CD14-positive monocyte (primary cell): ENCODE measurements at places on chromosomes 11 and 22.

GRCh38 chr22:19962909-19963806 lies 21.5 kb upstream of the TXNRD2 start:
- DNase-seq: no peak

GRCh38 chr11:11081288-11081687 lies 223.4 kb upstream of the ZBED5 start:
- no peak for DNase-seq

- DNase-seq: peak; percentile 69
Observed at GRCh38 chr11:62443390-62444235, 24.8 kb downstream of the SCGB1A1 start.

- DNase-seq: no peak
Observed at GRCh38 chr22:31935961-31936635, 8.2 kb upstream of the YWHAH start.

DNA sequence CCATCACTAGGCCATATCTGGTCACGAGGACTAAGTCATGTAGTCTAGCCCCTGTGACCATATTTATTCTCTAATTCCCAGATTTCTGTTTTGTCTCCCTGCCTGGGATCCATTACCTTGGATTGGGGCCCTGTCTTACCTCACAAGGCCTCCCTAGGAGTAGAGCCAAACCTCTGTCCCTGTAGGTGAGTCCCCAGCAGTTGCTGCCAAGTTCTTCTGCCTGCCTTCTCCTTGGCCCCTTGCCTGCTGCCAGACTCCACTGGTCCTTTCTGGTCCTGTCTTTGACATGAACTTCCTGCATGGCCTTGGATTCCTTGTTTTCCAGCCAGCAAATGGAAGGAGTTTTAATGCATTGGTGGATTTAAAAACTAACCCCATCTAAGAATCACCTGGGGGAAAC lies 35.6 kb upstream of the CADM1 start:
- no peak for DNase-seq

DNA sequence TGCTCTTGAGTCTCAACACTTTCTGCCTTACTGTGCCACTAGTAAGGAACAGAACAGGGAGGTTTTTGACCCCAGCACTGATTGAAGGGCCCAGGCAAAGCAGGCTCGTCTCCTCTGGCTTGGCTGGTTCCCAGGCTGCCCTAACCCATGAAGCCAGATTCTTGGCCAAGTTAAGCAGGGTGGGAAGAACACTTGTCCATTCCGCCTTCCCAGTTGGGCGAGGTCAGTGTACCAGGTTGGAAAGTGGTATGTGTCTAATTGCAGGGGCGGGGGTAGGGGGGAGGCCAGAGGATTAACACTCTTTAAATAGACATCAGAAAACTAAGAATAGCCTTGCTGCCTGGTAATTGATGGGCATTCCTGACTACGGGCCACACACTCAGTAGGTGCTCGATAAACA lies 14.4 kb downstream of the TIMP3 start:
- no peak for DNase-seq

DNA sequence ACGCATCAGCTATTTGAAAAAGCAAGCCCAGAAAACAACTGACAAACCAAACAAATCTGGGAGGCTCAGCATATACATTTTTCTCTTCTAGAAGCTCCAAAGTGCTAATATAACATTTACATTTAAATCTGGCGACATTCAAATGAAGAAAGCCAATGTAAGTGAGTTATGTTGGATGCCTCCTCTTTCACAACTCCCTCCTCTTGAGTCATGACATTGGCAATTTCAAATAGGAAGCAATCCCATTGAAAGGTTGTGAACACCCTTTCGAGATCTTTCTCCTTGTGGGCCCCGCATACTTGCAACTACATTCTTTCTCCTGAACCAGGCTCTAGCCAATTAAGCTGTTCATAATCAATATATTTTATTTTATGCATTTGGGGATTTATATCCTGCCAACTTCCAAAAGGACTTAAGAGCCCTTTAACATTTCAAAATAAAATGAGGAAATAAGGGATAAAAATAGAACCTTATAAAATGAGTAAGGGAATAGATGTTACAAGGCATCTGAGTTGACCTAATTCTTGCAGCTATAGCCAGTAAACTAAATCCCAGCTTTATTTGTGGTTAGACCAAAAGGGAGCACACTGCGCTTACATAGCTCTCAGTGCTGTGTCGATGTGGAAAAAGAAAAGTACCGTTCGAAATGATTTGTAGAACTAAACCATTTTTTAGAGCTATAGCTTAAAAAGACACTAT lies 129.5 kb upstream of the SESN3 start:
- peak; percentile 74 for DNase-seq

GRCh38 chr22:46366327-46366731 lies 30.8 kb downstream of the TRMU start:
- DNase-seq: no peak

DNA sequence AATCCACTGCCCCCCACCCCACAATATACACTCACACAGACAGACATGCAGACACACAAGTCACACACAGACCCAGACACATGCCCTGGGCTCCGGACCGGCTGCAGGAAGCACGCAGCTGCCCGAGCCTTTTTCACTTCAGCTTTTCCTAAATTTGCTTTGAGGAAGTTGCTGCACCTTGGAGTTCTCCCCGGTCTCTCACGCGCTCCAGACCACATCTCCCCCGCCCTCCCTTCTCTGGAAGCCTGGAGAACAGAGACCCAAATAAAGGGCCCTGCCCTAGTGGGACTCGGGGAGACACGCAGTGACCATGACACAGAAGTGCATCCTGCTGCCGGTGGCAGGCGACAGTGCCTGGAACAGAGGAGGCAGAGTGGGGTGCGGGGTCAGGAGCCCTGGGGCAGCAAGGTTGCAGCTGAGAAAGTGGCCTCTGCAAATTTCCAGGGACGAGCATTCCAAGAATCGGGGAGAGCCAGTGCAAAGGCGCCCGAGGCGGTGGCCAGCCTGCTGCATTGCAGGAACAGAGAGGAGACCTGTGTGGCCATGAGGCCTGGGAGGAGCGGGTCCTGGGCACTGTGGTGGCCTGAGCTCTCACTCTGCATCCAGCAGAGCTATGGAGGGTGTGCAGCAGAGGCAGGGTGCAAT lies 19.1 kb downstream of the RPL3 start:
- DNase-seq: peak; percentile 90

GRCh38 chr11:105598371-105598770 lies 11.5 kb upstream of the GRIA4 start:
- no peak for DNase-seq

DNA sequence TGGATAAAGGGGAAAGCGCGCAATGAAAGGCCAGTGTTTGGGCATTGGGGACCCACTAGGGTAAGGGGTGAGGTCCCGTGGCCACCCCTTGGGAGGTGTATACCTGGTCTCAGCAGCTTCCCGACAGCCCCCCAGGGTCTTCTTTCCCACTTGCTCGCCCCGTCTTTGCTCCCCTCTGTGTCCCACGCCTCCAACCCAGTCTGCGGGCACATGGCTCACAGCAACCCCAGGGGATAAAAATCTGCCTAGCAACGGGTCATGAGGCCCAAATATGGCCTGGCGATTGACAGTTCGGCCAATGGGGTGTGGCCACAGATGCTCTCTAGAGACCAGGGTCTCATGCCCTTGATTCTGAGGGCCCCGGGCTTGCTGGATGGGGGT lies 41.6 kb downstream of the AHNAK start:
- DNase-seq: no peak

DNA sequence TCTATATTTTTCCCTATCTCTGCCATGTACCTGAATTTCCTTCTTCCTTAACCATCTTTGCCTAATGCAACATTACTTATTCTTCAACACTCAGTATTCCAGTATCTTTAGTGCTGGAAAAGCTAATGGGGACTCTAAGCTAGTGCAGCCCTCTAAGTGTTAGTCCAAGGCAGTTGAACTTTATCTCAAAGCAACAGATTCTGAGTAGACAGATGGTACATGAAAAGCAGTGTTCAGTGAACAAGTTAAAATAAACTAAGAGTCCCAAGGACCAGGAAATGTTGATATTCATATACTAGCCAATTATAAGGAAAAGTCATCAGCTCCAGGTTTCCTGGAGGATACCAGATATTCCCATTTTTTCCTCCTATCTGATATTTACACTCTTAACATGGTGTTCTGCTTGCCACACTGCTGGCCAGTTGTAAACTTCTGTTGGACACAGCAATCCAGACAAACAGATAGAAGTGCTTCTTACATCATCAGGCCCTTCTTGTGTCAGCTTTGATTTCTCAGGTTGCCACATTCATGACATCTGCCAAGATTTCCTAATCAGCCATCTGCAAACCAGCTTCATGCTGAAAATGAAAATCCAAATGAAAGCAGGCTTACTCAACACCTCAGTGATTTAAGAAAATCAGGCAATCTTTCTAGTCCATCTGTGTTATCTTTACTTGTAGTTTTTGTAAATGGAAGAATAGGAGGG lies 255.9 kb upstream of the POU2AF2 start:
- peak; percentile 88 for DNase-seq

- no peak for DNase-seq
Observed at GRCh38 chr11:117706322-117706814, 90.6 kb downstream of the DSCAML1 start.
